ENCODE measurements at places on chromosomes 2 and 18. TPM values are rescaled to one million over a fixed set of nuclear protein-coding genes. Genes with fewer than 3 reads are reported as not detected.

Gene HOXD12
- not detected for total RNA-seq

Gene AQP12B
- not detected for total RNA-seq

Gene SS18
- 48.4 TPM for total RNA-seq

Gene ZNF236
- 2.5 TPM for total RNA-seq

Gene CD8A
- 0.34 TPM for total RNA-seq

Gene ANKRD29
- 17.4 TPM for total RNA-seq

Gene AKAIN1
- not detected for total RNA-seq

Gene HOXD3
- not detected for total RNA-seq

Gene LDAH
- total RNA-seq, result 15.4 TPM

Gene REG3G
- not detected for total RNA-seq

All from A549 treated with GW870086 at 1 μM for 4 hours (cell line).